ENCODE measurements at places on chromosomes 7 and 10.

- DNase-seq = no peak
These were observed 10.7 kb downstream of the MTURN start for GRCh38 chr7:30145426-30145970.

- DNase-seq = no peak
These were observed 268.0 kb upstream of the KAT6B start for GRCh38 chr10:74558403-74558802.

GRCh38 chr7:145082366-145083161 lies 246.7 kb upstream of the TPK1 start:
- no peak for DNase-seq

DNA sequence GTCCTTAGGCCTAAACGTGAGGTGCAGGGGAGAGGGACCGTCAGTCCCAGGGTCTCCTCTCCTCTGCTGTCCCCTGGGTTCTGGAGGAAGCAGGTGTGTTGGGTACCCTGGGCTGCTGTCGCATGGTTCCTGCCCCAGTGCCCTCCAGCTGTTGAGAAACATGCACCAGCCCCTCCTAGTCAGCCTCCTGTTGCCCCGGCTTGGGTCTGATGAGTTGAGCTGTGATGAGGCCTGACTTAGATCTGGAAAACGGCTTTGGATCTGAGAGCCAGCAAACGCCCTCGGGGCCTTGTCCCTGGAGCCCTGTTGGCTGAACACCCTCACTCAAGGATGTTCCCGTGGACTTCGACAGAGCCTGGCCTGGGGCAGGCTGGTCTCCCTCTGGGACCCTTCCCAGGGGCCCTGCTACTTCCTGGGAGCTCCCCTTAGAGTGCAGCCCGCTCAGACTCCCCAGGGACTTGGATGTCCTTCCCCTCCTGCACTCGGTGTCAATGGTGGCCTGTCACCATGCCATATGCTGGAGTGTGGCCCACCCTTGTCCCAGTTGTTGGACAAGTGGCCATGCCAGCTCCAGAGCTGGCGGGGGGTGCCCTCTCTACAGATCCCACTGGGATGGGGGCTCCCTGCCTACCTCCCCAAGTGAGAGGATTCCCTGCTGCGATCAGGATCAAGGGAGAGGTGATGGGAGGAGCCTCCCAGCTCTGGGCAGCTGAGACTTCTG lies 12.3 kb downstream of the ZNF316 start:
- no peak for DNase-seq

DNA sequence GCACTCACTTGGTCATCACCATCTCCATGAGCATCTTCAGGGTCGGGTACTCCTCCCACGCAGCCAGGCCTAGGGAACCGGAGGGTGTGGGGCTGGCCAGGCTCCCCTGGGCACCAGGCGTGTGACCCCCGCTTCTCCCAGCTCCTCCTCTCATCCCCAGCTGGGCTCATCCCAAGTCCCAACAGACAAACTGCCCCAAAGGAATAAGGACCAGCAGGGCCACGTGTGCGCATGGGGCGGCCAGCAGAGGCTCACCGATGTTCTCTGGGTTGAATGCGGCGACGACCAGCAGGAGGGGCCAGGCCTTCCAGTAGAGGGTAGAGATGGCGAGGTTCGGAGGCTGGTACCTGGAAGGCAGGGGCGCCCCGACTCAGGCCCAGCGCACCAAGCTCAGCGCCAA lies 14.9 kb downstream of the INTS1 start:
- no peak for DNase-seq

GRCh38 chr10:128557149-128557710 lies 431.0 kb upstream of the MKI67 start:
- DNase-seq = no peak

GRCh38 chr10:65570143-65571010 lies 1355.5 kb upstream of the LRRTM3 start:
- no peak for DNase-seq

DNA sequence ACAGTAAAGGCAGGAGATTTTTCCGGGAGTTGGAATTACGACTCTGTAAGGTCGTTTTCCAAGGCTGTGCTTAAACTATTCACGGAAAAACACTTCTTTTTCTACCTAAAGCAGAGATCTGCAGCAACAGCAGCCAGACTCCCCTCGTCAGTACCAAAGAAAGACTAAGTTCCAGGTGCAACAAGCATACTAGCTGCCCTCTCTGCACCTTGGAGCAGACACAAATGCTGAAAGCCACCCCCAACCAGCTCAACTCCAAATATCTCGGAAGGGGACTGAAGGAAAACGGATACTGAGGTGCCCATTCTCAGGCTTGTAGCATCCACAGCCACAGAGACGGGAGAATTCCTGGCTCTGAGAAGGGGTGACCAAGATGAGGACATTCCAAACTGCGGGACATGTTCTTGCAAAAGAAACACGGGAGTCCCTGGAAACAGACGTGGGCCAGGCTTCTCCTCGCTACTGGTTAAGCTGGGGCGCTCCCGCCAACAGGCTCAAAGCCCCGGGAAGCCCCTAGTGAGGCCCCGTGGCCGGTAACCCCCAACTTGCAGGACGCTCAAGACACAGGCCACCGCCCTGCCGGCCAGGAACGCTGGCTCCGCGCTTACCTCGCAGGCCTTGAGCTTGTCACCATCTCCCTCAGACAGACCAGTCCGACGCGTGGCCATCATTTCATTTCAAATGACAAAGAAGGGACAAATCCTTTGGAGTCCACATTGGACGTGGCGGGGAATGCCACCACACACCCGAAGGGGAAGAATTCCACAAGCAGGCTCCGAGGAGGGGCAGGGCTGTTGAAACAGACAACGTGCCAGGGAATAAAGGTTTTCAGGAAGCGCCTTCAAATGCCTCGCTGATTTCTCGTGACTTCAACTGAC lies 2.2 kb downstream of the ARHGAP21 start:
- no peak for DNase-seq

DNA sequence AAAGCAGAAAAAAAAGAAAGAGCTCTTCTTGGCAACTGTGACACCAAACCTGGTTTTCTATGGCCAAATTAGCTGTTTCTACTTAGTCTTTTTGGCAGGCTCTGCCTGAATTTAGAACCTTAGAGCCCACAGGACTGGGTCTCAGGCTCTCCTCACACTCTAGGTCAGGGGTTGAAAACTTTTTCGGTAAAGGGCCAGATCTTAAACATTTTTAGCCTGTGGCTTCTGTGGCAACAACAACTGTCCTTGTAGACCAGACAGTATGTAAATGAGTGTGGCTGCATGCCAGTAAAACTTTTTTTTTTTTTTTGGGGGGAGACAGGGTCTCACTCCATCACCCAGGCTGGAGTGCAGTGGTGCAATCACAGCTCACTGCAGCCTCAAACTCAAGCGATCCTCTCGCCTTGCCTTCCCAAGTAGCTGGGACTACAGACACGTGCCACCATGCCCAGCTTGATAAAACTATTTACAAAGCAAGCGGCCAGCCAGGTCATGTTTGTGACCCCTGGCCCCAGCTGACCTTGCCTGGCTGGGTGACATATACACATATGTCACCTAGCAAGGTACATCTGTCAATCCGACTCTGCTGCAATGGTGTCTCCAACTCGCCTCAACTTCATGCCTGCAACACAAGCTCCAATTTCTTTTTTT lies 17.4 kb downstream of the KPNA7 start:
- no peak for DNase-seq
